ENCODE measurements at places on chromosomes 4 and X.
A peak's percentile ranks its signal among the peaks of the same experiment; 100 is the strongest.

- DNase-seq = peak; percentile 50
Observed at GRCh38 chr4:99723612-99724011, 66.0 kb upstream of the C4orf54 start.

DNA sequence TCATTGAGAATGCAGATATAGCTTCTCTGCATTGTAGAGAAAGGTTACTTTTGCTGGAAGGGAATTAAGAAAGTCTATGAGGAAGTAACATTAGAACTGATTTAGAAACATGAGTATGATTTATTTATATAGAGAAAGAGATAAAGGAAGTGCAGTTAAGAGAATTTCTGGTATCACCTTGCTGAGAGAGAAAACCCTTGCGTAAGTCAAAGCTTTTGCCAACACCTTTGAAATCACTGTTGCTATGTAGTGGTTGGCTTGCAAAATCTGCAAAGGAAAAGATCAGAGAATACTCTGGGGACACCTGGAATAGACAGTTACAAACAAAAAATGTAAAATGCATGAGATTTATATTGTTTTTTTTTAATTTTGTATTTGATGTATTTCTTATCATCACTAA, 137.3 kb upstream of the RXFP1 start:
- DNase-seq = no peak

- no peak for DNase-seq
Observed at GRCh38 chrX:39397561-39398199, 596.4 kb downstream of the MID1IP1 start.

DNA sequence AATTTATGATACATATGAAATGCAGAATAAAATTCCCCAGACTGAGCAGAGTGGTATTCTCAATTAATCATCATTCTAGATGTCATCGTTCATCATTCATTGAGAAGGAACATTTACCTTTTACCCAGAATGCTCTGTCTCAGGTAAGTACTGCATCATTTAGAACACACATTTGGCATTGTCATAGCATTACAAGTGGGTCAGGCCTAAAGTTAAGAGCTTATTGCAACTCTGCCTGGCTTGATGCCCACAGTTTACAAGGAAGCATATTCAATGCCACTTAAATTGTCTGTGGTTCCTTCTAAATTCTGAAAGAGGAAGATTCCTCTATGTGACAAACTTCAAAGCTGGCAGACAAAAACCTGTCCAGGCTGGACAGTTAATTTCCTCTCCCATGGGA, 87.3 kb downstream of the CAMK2D start:
- DNase-seq = no peak

DNA sequence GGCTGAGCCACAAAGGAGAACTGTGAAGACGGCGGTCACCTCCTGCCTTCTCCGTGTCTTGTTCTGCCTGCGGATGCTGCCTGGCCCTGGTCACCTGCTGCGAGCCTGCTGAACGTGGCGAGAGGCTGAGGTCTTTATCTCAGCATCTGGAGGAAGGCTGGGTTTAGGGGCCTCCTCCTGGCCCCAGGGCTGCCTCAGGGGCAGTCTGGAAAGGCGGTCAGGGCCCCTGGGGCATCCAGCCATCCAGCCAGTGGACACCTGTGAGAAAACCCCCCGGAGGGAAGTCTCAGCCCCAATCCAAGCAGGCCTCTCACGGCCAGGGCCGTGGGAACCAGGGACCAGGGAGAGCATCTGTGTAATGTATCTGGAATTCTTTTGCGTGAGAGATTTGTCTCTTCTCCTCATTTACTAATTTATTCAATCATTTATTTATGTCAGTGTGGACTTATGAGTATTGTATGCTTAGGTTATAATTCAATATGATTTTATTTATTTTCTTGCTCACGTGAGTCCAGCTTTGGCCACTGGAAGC, 11.3 kb downstream of the PDE6B start:
- no peak for DNase-seq

GRCh38 chr4:145935253-145936141, 3.1 kb downstream of the ZNF827 start:
- DNase-seq = peak; percentile 77

GRCh38 chrX:139750390-139750789, 42.4 kb upstream of the MCF2 start:
- no peak for DNase-seq

- no peak for DNase-seq
Observed at GRCh38 chr4:64796581-64796980, 387.3 kb upstream of the TECRL start.
